AG09319 (cell line): ENCODE measurements at places on chromosomes 7 and 10.

DNA sequence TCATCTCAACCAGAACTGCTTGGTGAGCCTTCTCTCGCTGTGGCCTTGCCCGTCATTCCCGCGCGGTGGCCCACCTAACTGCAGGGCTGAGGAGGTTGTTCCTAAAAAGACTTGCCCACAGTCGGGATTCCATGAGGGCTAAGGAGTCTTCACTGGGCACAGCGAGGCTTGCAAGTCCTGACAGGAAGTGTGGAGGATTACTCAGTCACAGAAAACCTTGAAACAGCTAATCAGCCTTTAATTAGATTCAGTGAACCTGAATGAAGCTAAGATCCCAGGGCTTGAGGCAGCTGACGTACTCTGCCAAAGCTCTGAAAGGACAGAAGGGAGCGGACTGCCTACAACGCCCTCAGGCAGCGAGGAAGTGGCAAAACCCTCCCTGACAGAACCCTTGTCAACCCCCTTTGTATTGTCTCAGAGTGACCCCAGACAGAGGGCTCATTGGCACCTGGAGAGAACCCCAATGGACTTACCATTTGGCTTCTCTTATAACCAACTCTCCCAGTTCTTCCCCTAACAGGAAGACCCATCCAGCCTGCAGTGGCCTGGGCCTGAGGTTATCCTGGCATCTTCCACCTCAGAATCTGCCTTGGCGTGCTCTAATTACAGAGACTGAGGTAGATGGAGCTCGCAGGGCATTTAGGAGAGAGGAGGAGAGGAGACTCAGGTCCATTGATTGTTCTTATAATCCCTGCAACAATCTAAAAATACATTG lies 2.5 kb upstream of the LAMB4 start:
- no peak for DNase-seq

DNA sequence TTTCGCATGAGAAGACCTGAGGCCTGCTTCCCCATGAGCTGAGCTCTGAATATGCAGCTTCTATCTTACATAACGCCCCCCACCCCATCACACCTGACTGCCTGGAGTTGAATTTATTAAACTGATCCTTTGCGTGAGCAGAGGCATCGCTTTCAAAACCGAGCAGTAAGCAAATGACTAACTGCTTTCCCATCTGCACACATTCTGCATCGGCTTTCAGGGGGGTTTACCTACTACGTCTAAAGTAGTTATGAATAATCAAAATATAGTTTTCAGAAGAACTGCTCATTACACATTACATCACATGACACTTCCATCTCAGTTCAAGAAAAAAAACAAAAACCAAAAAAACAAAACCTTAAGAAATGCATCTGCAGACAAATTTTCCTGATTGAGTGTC lies 54.7 kb upstream of the EGR2 start:
- no peak for DNase-seq

DNA sequence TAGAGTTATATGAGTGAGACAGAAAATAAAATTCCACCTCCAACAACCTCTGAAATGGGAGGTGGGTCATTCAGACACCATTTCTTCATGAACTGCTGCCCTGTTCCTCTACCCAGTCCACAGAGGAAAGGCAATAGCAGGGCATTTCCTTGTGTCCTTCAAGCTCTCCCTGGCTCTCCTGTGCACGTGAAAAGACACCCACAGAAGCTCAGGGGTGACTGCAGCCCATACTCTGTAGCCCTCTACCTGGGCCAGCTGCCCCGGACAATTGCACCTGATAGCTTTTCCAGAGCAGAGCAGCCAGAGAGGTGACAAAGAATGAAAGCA lies 10.0 kb downstream of the ST8SIA6 start:
- no peak for DNase-seq

GRCh38 chr7:101922631-101923601 lies 105.5 kb downstream of the CUX1 start:
- DNase-seq, result no peak

DNA sequence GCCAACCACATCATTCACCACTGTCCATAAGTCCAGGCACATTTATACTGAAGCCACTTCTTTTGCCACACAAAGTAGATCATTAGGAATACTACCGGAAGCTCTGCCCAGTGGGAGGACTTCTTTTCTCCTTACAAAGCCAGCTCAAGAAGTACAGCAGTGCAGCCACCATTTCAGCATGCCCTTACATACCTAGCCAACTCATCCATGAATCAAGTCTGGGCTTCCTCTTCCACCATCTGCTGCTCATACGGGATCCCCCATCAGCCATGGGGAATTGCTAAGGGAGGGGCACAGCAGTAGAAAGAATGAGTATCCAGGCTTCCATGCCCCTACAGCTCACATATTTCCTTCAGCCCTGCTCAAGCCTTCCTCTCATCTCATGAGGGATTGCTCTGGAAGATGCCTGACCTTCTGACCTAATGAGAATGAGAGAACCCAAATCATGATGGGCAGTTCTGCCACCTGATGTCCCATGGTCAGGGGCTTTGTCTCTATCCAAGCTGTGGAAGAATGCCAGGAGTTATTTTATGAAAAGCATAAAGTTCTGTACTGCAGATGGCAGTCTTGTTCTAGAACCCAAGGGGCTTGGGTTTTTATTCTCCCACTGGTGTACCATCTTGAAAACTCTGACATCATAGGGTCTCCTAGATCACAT lies 39.5 kb downstream of the ACSM6 start:
- no peak for DNase-seq

DNA sequence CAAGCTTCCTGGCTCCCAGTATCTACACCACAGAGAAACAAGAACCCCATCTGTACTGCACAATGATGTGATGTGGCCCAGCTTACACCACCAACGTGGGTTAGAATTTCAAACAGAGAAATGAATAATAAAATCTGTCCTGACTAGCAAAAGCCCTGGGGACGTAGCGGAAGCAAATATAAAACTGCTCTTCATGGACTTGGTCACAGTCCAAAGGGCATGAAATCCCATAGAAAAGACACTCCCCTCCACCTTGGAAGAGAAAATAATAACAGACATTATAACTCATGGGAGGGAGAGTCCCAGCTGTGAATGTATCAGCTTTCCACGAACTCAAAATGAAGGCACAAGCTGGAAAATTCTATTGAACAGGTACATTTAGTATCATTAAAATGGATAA lies 205.3 kb upstream of the GALNT17 start:
- DNase-seq, result no peak

GRCh38 chr7:138169441-138169851 lies 93.2 kb downstream of the AKR1D1 start:
- no peak for DNase-seq

- no peak for DNase-seq
Measured at GRCh38 chr7:48419401-48419800, 248.1 kb downstream of the ABCA13 start.

DNA sequence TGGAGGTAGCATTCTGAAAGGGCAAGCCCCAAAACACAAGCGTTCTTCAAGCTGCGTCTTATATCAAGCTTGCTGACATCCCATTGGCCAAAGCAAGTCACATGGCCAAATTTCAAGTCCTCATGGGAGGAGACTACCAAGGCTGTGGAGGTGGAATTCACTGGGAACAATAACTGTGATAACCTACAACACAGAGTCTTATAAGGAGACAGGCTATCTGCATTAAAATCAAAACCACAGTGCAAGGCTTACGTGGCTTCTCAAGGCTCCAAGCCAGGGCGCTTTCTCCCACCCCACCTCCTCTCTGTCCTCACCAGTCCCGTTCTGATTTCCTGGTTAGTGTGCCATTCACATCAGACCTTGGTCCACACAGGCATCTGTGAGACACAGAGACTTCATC lies 39.4 kb downstream of the ADRB1 start:
- no peak for DNase-seq

GRCh38 chr10:23417254-23417653 lies 21.6 kb upstream of the OTUD1 start:
- DNase-seq, result no peak

GRCh38 chr7:36084485-36085091 lies 68.5 kb upstream of the EEPD1 start:
- peak; percentile 2 for DNase-seq

GRCh38 chr7:92636018-92636560 lies 45.9 kb upstream of the FAM133B start:
- no peak for DNase-seq

- DNase-seq, result no peak
Measured at GRCh38 chr10:94310369-94310768, 52.4 kb downstream of the NOC3L start.

DNA sequence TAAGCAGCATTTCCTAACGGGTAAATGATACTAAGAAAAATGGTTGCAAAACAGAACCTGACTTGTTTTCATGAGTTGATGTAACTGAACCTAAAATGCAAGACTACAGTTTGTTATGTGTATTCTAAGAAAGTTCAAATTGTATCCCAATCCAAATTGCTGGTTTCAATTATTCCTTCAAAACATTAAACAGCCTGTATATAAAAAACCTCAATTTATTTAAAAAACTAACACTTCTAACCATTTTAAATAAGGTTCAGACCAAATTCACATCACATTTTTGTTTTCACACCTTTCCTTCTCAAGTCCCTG lies 80.9 kb downstream of the LRRC17 start:
- DNase-seq, result no peak

GRCh38 chr7:141071260-141071854 lies 2.5 kb upstream of the TMEM178B start:
- DNase-seq, result no peak

DNA sequence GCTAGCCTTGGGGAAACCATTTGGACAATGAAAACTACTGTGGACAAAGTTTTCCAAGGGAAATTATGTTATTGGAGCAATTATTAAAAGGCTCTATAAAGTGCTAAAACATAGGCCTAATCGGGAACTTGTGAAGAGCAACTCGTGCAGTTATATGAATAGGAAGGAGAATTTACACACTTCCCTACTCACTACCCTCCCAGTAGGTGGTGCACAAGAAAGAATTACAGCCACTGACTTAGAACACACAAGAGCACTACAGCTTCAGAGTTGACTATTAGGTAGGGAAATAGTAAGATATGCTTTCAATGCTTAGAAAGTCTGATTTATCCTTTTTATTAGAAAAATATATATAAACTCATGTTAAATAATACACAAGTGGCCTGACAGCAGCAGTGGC lies 47.2 kb downstream of the GSAP start:
- DNase-seq, result no peak

- no peak for DNase-seq
Measured at GRCh38 chr10:14601872-14602725, 172.6 kb downstream of the FAM107B start.

- DNase-seq, result peak; percentile 41
Measured at GRCh38 chr7:115869190-115869589, 161.4 kb downstream of the TFEC start.

GRCh38 chr10:106904209-106904608 lies 260.3 kb downstream of the SORCS1 start:
- DNase-seq, result no peak

DNA sequence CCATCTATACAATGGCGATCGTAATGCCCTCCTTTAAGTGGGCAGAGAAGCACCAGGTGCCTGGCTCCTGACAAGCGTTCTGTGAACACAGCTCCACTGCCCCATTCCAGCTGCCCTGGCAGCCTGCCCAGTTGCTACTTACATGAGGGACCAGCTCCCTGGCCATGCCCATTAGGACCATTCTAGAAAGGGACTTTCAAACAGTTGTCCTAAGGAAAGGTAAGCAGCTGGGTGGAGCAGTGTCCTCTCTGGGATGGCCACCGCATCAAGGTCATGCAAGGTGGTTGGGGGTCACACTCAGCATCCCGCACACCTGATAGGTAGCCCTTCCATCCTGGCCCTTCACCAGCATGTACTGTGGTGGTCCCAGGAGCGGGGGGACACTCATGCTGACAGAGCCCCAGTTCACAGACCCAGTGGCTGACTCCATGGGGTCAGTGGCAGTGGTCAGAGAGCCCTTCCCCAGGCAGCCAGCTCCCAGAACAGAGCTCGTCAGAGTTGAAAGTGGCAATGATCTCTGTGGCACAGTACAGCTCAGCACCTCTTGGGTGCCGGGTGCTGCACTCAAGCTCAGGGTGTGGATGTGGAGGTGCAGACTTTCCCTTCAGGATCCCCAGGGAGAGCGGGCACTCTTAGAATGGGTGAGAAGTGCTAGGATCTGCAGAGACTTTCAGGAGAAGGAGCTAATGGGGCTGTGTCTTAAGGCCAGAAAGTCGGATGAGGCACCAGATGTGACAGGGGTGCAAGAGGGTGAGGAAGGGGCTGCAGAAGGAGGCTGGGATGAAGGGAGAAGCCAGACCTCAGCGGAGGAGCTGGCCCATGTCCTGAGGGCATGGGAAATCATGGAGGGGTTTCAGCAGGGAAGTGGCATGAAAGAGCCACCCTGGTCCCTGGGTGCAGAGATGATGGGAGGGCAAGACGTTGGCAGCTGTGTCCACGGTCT lies 10.9 kb downstream of the MMRN2 start:
- no peak for DNase-seq

DNA sequence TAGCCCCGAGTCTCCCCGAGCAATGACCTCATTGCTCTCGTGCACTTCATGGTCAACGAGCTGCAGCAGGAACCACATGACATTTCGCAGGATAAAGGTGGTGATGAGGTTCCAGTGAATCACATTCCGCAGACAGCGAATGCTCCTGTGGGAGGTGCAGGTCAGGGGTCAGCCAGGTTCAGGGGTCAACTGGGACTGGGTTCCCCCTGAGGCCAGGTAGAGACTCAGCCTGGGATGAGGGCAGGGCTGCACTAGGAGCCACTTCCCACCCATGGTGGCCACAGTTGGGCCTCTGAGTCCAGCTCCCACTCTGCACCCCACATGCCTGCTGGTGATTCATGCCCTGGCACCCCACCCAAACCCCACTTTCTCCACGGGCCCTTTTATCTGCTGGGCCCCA lies 17.2 kb downstream of the CRHR2 start:
- DNase-seq, result no peak

GRCh38 chr7:37932543-37932942 lies 12.1 kb downstream of the EPDR1 start:
- no peak for DNase-seq
